ENCODE measurements at places on chromosomes 12 and 14. TPM values are rescaled to one million over a fixed set of nuclear protein-coding genes. Genes with fewer than 3 reads are reported as not detected.

PRICKLE1 gene
- total RNA-seq, result 11.1 TPM

CCDC184 gene
- total RNA-seq, result not detected

INSM2 gene
- total RNA-seq, result not detected

DEPDC4 gene
- 0.39 TPM for total RNA-seq

STON2 gene
- 1.9 TPM for total RNA-seq

REM2 gene
- 0.27 TPM for total RNA-seq

RIMBP2 gene
- not detected for total RNA-seq

EFS gene
- not detected for total RNA-seq

All from mammary microvascular endothelial cell (primary cell).